ENCODE measurements at places on chromosomes 12 and 14.

GRCh38 chr14:88242446-88242845 lies 80.6 kb downstream of the KCNK10 start:
- no peak overlapping the region for H3K27ac ChIP-seq
- H3K4me3 ChIP-seq = no peak overlapping the region
- no peaks in the 10 kb centered on the region for H3K36me3 ChIP-seq
- DNase-seq = no peak

DNA sequence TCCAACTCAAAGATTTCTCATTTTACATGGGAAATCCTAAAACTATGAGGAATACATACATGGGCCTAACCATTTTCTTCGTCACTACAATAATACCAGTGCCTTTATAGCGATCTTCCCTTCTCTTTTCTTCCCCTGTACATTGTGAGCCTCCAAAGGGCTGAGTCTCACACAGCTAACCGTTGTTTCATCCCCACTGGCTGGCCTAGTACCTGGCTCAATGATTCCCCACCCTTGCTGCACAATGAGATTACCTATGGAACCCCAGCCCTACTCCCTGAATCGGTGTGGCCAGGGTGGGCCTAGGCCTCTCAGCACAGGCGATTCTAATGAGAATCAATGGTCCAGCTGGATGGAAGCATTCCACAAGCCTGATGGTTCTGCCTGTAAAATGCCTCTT lies 16.1 kb downstream of the PPTC7 start:
- H3K27ac ChIP-seq = no peak overlapping the region
- no peak overlapping the region for H3K4me3 ChIP-seq
- no peaks in the 10 kb centered on the region for H3K27me3 ChIP-seq
- no peaks in the 10 kb centered on the region for H3K36me3 ChIP-seq
- H3K4me1 ChIP-seq = peaks cover 11% of the 10 kb centered on the region
- no peak for DNase-seq

GRCh38 chr12:109597795-109598427 lies 24.3 kb downstream of the MVK start:
- DNase-seq = peak; percentile 58
- H3K4me1 ChIP-seq = peaks cover 16% of the 10 kb centered on the region
- H3K27ac ChIP-seq = no peak overlapping the region
- H3K4me3 ChIP-seq = no peak overlapping the region
- no peaks in the 10 kb centered on the region for H3K27me3 ChIP-seq

- no peaks in the 10 kb centered on the region for H3K4me1 ChIP-seq
- DNase-seq = peak; percentile 39
- no peak overlapping the region for H3K27ac ChIP-seq
- H3K27me3 ChIP-seq = no peaks in the 10 kb centered on the region
- H3K36me3 ChIP-seq = no peaks in the 10 kb centered on the region
Observed at GRCh38 chr12:78530100-78530765, 334.3 kb upstream of the SYT1 start.

DNA sequence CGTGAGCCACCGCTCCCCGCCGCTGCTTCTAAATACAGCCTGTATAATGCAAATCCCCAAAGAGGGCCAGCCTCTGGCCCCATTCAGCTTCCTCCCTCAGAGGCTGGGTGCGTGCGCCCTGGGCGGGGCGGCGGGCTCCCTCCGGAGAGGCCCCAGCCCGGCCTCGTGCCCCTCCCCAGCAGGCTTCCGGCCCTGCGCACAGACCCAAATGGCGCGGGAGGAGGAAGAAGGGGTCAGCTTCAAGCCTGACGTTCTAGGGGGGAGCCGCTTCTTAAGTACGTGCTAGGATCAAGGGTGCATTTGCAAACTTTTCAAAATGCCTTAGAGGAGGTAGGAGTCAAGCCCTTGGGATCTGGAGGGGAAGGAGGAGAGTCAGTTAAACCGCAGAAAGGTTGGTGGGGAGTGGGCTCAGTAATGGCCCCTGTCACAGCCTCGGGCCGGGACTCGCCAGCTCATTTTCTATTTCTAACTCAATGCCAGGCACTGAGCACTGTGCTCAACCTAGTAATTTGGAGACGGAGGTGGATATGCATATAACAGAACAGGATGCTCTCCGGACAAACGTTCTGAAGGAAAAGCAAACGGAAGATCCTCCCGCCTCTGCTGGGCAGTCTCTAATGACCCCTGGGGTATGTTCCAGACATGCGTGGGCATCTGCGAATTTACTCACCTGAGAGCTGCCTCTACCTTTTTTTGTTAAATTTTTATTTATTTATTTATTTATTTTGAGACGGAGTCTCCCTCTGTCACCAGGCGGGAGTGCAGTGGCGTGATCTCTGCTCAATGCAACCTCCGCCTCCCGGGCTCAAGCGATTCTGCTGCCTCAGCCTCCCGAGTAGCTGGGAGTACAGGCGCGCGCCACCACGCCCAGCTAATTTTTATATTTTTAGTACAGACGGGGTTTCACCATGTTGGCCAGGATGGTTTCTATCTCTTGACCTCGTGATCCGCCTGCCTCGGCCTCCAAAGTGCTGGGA lies 32.3 kb downstream of the NINJ2 start:
- no peak for DNase-seq
- peak overlapping the region; percentile 11 for H3K27ac ChIP-seq
- no peaks in the 10 kb centered on the region for H3K27me3 ChIP-seq
- no peaks in the 10 kb centered on the region for H3K4me1 ChIP-seq
- H3K4me3 ChIP-seq = peak overlapping the region; percentile 22

- H3K27ac ChIP-seq = peak overlapping the region; percentile 74
- H3K4me3 ChIP-seq = no peak overlapping the region
- no peaks in the 10 kb centered on the region for H3K27me3 ChIP-seq
- H3K36me3 ChIP-seq = no peaks in the 10 kb centered on the region
- no peak for DNase-seq
Observed at GRCh38 chr12:116539361-116539771, 19.8 kb upstream of the MAP1LC3B2 start.

DNA sequence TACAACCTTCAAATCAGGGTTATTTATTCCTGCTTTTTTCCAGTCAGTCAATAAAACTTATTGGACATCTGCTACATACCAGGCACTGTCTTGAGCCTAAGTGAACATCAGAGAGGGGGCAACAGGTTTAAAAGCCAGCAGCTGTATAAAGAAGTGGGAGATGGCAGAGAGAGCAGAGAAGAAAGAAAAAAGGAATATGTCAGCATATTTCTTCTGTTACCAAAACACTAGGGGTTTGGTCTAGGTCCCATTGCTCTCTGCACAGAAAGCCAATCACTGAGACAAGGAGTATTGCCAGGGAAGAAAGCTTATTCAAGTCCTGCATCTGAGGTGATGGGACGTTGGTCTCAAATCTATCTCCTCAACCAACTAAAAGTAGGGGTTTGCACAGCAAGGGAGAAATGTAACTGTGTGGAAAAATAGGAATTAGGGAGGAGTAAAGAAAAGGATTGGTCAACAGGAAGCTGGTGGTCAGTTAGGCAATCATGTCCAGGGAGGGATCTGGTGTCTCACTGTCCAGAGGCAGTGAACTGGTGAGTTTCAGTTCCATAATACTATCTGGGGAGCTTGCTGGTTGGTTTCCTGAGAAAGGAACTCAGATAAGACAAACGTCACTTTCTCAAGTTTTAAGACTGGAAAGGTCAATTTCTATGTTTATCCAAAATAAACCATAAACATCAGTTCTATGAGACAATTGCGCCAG lies 107.5 kb downstream of the PHLDA1 start:
- no peaks in the 10 kb centered on the region for H3K4me1 ChIP-seq
- no peak for DNase-seq
- H3K27me3 ChIP-seq = no peaks in the 10 kb centered on the region
- H3K4me3 ChIP-seq = no peak overlapping the region

DNA sequence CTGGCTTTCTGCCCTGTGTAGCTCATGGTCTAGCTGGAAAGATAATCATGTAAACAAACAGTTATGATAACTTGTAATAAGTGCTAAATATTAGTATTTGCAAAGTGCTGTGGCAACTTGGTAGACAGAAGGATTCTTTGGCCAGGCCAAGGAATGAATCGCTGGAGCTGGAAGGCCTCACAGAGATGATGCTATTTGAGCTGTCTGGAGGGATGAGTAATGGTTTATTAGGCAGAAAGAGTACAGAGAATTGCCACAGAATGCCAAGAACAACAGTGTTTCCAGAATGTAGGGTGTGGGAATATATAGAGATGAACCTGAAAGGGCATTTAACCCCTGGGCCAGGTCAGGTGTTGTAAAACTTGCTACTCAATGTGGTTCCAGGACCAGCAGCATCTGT lies 27.6 kb downstream of the OTX2 start:
- no peaks in the 10 kb centered on the region for H3K4me1 ChIP-seq
- no peaks in the 10 kb centered on the region for H3K36me3 ChIP-seq
- DNase-seq = no peak
- H3K27ac ChIP-seq = no peak overlapping the region
- peaks cover 17% of the 10 kb centered on the region for H3K27me3 ChIP-seq

DNA sequence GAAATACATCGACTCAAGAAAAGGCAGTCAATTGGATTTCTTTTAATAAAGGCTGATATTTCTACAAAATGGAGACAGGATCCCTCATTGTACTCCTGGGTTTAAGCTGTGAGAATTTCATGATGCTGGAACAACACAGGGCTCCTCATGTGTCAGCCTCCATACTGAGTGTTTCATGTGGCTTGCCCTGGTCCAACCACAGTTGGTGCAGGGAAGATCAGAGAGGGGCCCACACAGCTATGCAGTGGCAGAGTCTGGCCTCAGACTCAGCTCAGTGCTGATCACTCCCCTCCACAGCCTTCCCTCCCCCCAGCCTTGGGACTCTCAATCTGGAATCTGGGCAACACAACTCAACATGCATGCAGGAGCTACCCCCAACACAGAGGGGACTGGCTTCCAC lies 122.5 kb upstream of the OVCH1 start:
- H3K4me3 ChIP-seq = no peak overlapping the region
- no peak overlapping the region for H3K27ac ChIP-seq
- H3K27me3 ChIP-seq = no peaks in the 10 kb centered on the region
- no peaks in the 10 kb centered on the region for H3K36me3 ChIP-seq

DNA sequence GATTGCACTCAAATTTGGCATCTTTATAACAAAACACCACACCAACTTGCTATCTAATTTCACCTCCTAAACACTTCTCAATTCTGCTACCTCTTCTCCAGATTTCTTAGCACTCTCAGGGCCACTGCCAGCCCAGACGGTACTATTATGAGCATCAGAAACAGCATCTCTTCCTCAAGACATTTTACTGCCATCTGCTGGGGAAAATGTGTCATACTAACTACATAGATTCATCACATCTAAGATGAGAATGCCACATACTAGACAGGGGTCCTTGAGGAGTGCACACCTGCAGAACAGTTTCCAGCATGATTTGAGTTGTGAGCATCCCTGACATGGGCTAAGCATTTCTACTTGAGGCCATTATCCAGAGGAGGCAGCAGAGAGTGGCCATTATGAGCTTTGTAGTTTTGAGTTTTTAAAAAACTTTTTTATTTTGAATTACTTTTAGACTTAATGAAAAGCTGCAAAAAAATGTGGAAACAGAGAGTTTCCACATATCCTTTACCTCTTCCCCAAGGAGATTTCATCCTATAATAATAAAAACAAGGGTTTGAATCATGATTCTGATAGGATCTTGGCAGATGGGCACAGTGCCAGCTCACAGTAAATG lies 15.1 kb upstream of the GRIP1 start:
- H3K36me3 ChIP-seq = no peaks in the 10 kb centered on the region
- H3K27ac ChIP-seq = no peak overlapping the region
- H3K4me3 ChIP-seq = no peak overlapping the region
- DNase-seq = peak; percentile 95
- no peaks in the 10 kb centered on the region for H3K27me3 ChIP-seq
- no peaks in the 10 kb centered on the region for H3K4me1 ChIP-seq

GRCh38 chr14:90644882-90645281 lies 171.3 kb downstream of the TTC7B start:
- H3K4me1 ChIP-seq = peaks cover 9% of the 10 kb centered on the region
- H3K27me3 ChIP-seq = no peaks in the 10 kb centered on the region
- H3K4me3 ChIP-seq = no peak overlapping the region
- no peak for DNase-seq
- H3K36me3 ChIP-seq = peaks cover 13% of the 10 kb centered on the region
